ENCODE measurements at places on chromosomes 7 and 10. TPM values are rescaled to one million over a fixed set of nuclear protein-coding genes. Genes with fewer than 3 reads are reported as not detected.
A peak's percentile ranks its signal among the peaks of the same experiment; 100 is the strongest.

DNA sequence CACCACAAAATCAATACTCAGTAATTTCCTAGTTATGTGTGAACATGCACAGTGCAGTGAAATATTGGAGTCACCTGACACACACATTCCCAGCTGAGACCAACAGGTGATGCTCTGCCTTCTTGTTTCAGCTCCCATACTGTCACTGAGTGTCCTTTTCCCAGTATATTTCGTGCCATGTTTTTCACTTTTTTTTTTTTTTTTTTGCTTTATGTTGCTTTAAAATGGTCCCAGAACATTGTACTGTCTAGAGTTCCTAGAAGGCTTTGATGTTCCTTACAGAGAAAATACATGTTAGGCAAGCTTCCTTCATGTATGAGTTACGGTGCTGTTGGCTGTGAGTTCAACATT, 45.6 kb downstream of the ELAPOR2 start:
- no peak for DNase-seq
- H3K27ac ChIP-seq: no peak overlapping the region
- H3K4me1 ChIP-seq: peaks cover 2% of the 10 kb centered on the region
- no peaks in the 10 kb centered on the region for H3K27me3 ChIP-seq
- no peaks in the 10 kb centered on the region for H3K36me3 ChIP-seq

DNA sequence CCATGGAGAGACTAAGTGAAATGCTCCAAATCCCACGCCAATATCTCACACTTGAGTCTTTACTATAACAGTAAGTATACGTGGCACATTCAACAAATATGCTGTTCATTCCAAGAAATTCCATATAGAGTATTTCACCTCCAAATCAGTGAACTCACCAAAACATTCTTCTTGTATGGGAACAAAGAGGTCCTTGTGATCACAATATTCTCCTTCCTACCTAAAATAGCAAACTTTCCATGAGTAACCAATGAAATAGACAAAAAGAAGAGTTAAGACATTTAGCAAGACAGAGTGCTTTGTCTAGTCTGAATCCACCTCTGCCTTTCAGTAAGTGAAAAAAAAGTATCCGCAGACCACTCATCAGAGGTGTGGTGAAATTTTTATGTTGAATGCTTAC, 77.3 kb upstream of the NXPH1 start:
- H3K36me3 ChIP-seq: no peaks in the 10 kb centered on the region
- no peak for DNase-seq
- H3K4me3 ChIP-seq: no peak overlapping the region

DNA sequence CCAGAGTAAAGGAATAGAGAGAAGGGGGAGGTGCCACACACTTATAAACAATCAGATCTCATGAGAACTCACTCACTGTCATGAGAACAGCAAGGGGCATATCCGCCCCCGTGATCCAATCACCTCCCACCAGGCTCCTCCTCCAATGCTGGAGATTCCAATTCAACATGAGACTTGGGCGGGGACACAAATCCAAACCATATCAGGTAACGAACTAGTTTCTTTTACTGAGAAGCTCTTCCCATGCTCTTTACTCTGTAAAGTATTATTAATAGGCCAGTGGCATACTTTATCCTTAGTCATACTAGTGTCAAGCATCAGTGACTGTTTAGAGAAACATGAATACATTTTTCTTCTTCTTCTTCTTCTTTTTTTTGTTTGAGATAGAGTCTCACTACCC, 39.4 kb upstream of the ZNF488 start:
- H3K4me1 ChIP-seq: peaks cover 7% of the 10 kb centered on the region
- no peak for DNase-seq
- H3K27me3 ChIP-seq: no peaks in the 10 kb centered on the region
- no peak overlapping the region for H3K4me3 ChIP-seq
- peak overlapping the region; percentile 49 for H3K27ac ChIP-seq

- H3K27ac ChIP-seq: no peak overlapping the region
- DNase-seq: no peak
- H3K27me3 ChIP-seq: no peaks in the 10 kb centered on the region
- H3K36me3 ChIP-seq: no peaks in the 10 kb centered on the region
- no peak overlapping the region for H3K4me3 ChIP-seq
Observed at GRCh38 chr7:12861070-12861469, 173.6 kb downstream of the ARL4A start.

GRCh38 chr10:49068209-49068608, 47.1 kb downstream of the VSTM4 start:
- H3K4me1 ChIP-seq: no peaks in the 10 kb centered on the region
- no peaks in the 10 kb centered on the region for H3K27me3 ChIP-seq
- H3K4me3 ChIP-seq: no peak overlapping the region
- no peak for DNase-seq
- H3K27ac ChIP-seq: no peak overlapping the region
- peaks cover 12% of the 10 kb centered on the region for H3K36me3 ChIP-seq

- H3K27me3 ChIP-seq: no peaks in the 10 kb centered on the region
- no peak overlapping the region for H3K4me3 ChIP-seq
- peaks cover 7% of the 10 kb centered on the region for H3K36me3 ChIP-seq
- peaks cover 77% of the 10 kb centered on the region for H3K4me1 ChIP-seq
Observed at GRCh38 chr7:4711093-4711492, 29.0 kb downstream of the FOXK1 start.

GRCh38 chr7:67901808-67902480, 905.3 kb downstream of the TYW1 start:
- H3K27ac ChIP-seq: no peak overlapping the region
- DNase-seq: no peak
- no peaks in the 10 kb centered on the region for H3K36me3 ChIP-seq
- no peaks in the 10 kb centered on the region for H3K4me1 ChIP-seq
- H3K27me3 ChIP-seq: peaks cover 9% of the 10 kb centered on the region
- H3K4me3 ChIP-seq: no peak overlapping the region

- H3K4me1 ChIP-seq: no peaks in the 10 kb centered on the region
- H3K27me3 ChIP-seq: no peaks in the 10 kb centered on the region
- no peak for DNase-seq
Observed at GRCh38 chr10:111732166-111732785, 451.3 kb downstream of the GPAM start.

DNA sequence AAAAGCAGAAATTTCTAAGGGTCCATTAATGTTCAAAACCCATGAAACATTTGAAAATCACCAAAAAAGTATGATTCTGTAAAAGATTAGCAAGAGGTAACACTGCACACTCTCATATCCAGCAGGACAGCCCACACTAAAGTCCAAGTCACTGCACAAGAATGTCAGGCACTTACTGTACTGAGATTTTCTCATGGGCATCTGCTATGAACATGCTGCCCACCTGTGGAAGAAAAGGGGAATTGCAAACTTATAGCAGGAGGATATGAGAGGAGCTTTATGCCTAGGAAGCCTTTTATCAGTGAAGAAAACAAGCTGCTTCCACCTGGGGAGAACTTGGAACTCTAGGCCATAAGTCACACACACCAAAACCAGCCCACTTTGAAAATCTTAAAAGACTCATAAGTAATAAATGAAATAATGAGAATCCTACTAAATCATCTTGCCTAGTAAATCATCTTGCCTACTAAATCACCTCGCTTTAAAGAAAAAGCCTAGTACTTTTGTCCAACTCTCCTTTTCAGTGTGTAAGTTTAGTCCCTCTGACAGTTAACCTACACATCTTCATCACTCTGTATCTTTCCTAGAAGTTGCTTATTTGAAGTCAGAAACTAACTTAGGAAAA, 46.1 kb downstream of the ARMH3 start:
- no peak overlapping the region for H3K4me3 ChIP-seq
- H3K4me1 ChIP-seq: peaks cover 9% of the 10 kb centered on the region
- H3K27ac ChIP-seq: peak overlapping the region; percentile 79
- no peak for DNase-seq

- H3K27me3 ChIP-seq: no peaks in the 10 kb centered on the region
- H3K4me3 ChIP-seq: no peak overlapping the region
- H3K4me1 ChIP-seq: peaks cover 31% of the 10 kb centered on the region
- no peak overlapping the region for H3K27ac ChIP-seq
Observed at GRCh38 chr10:80480852-80481251, 26.7 kb downstream of the TSPAN14 start.

GRCh38 chr7:76514926-76515771, 4.8 kb downstream of the UPK3B start:
- no peak overlapping the region for H3K4me3 ChIP-seq
- H3K36me3 ChIP-seq: no peaks in the 10 kb centered on the region
- peak; percentile 78 for DNase-seq
- H3K4me1 ChIP-seq: no peaks in the 10 kb centered on the region
- H3K27ac ChIP-seq: no peak overlapping the region

GRCh38 chr7:2617325-2617905, 14.4 kb upstream of the TTYH3 start:
- H3K27ac ChIP-seq: no peak overlapping the region
- no peaks in the 10 kb centered on the region for H3K27me3 ChIP-seq
- no peak overlapping the region for H3K4me3 ChIP-seq
- no peaks in the 10 kb centered on the region for H3K36me3 ChIP-seq
- H3K4me1 ChIP-seq: peaks cover 78% of the 10 kb centered on the region

GRCh38 chr7:24241206-24241605, 42.8 kb upstream of the NPY start:
- H3K27me3 ChIP-seq: peaks cover 8% of the 10 kb centered on the region
- no peaks in the 10 kb centered on the region for H3K36me3 ChIP-seq
- no peaks in the 10 kb centered on the region for H3K4me1 ChIP-seq
- DNase-seq: no peak
- no peak overlapping the region for H3K4me3 ChIP-seq

DNA sequence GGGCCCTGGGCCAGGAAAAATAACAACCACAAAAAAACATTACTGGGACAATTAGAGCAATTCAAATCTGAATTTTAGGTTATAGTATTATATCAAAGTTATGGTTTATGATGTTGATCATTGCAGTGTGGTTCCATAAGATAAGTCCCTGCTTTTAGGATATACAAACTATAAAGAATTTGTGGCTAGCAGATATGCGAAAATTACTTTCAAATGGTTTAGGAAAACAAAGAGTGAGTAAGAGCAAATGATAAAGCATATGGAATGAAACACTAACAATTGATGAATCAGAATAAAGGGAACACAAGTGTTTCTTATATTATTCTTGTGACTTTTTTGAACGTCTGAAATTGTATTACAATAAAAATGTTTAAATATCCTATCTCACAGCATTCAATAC, 64.4 kb upstream of the HECTD2 start:
- H3K4me3 ChIP-seq: no peak overlapping the region
- no peaks in the 10 kb centered on the region for H3K27me3 ChIP-seq
- DNase-seq: no peak
- H3K36me3 ChIP-seq: no peaks in the 10 kb centered on the region
- H3K4me1 ChIP-seq: peaks cover 53% of the 10 kb centered on the region

DNA sequence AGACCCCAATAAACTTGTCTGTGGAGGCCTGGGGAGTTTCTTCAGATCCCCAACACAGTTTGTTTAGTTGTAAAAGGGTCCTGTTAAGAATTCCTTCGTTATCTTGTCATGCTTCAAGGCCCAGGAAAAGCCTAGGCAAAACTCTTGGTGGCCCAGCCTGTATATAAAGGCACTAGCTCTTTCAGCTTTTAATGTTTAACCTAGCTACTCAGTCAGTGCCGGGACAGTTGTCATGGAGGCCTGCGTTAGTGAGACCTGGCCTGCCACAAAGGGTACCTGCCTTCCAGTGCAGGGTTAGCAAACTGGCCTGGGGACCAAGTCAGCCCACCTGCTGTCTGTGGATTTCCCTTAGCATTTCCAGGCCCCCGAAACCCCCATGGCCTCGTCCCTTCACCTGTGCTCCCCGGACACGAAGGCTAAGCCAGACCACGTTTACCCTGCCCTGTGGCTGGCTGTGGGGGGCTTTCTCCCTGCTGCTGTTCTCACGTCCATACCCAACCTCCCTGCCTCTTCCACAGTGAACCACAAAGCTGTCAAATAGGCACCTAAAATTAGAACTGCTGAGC, 96.9 kb upstream of the PPP2R2D start:
- no peaks in the 10 kb centered on the region for H3K27me3 ChIP-seq
- H3K27ac ChIP-seq: no peak overlapping the region
- no peak overlapping the region for H3K4me3 ChIP-seq
- no peaks in the 10 kb centered on the region for H3K36me3 ChIP-seq
- H3K4me1 ChIP-seq: no peaks in the 10 kb centered on the region

DNA sequence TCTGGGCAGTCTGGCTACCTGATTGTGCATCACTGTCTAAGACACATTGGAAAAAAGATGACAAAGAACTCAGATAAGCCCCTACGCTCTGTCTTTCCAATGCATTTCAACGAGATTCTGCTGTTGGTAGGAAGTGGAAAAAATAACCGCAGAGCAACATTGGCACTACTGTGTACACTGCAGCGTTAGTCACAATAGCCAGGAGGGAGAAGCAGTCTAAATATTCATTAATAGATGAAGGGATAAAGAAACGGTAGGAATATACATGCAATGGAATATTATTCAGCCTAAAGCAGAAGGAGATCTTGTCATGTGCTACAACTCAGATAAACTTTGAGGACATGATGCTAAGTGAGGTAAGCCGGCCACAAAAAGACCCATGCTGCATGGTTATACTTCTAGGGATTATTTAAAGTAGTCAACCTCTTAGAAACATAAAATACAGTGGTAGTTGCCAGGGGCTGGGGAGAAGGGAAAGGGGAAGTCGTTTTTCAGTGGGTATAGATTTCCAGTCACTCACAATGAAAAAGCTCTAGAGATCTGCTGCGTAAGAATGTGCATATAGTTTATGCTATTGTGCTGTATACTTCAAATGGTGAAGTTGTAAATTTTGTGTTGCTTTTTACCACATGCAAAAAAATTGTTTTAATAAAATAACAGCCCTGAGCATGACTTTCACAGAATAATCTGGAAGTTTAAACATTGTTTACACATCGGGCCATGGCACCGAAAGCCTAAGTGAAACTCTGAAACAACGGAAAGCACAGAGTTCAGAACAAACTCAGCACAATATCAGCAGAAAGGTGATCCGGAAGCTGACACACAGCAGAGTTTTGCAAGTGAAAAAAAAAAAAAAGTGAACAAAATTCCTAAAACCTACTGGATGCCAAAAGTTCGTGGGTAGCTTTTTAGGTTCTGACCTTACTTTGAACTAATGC, 40.1 kb downstream of the ELMO1 start:
- H3K4me1 ChIP-seq: no peaks in the 10 kb centered on the region
- DNase-seq: no peak
- no peaks in the 10 kb centered on the region for H3K36me3 ChIP-seq

DNA sequence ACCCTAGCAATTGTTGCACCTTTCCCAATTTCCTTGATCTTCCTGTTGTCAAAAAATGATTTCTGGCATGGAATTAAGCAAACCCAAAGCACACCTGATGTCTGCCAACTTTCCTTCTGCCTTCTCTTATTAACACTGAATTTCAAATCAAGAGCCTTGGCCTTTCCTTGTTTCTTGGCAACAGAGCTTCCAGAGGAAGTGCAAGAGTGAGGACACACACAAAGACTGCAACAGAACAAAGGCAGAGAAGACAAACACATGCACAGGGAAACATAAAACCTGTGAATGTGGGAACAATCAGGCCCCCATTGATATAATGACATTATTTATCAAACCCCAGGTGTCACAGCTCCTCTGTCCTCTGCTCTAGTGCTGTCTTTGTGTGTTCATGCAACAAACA, 73.0 kb upstream of the IL6 start:
- peaks cover 3% of the 10 kb centered on the region for H3K36me3 ChIP-seq
- peaks cover 12% of the 10 kb centered on the region for H3K4me1 ChIP-seq
- H3K27me3 ChIP-seq: no peaks in the 10 kb centered on the region
- no peak for DNase-seq
- no peak overlapping the region for H3K27ac ChIP-seq

GRCh38 chr10:104218751-104219150, 13.4 kb downstream of the CFAP43 start:
- H3K36me3 ChIP-seq: peaks cover 1% of the 10 kb centered on the region
- DNase-seq: no peak
- H3K4me3 ChIP-seq: no peak overlapping the region
- H3K27ac ChIP-seq: no peak overlapping the region
- H3K4me1 ChIP-seq: no peaks in the 10 kb centered on the region

ACADSB gene
- 11.8 TPM for total RNA-seq

EZH2 gene
- 11.0 TPM for total RNA-seq

TMEM270 gene
- total RNA-seq: not detected

CALML5 gene
- not detected for total RNA-seq

PRF1 gene
- total RNA-seq: not detected

OR2A5 gene
- not detected for total RNA-seq

PAPOLB gene
- not detected for total RNA-seq

OPALIN gene
- not detected for total RNA-seq

ZNF679 gene
- total RNA-seq: not detected

GALNT17 gene
- total RNA-seq: 24.2 TPM
